ENCODE measurements at places on chromosomes 3 and 15. TPM values are rescaled to one million over a fixed set of nuclear protein-coding genes. Genes with fewer than 3 reads are reported as not detected.

IQGAP1 gene
- total RNA-seq: 36.1 TPM

CCDC71 gene
- total RNA-seq: 11.8 TPM

TMCO5A gene
- not detected for total RNA-seq

SCN5A gene
- total RNA-seq: 221 TPM

EIF4E3 gene
- total RNA-seq: 49.0 TPM

P2RY14 gene
- total RNA-seq: 5.8 TPM

MAP2K1 gene
- 39.3 TPM for total RNA-seq

IGDCC3 gene
- total RNA-seq: not detected

ACP3 gene
- 1.6 TPM for total RNA-seq

KLF15 gene
- total RNA-seq: 10.5 TPM

DNA sequence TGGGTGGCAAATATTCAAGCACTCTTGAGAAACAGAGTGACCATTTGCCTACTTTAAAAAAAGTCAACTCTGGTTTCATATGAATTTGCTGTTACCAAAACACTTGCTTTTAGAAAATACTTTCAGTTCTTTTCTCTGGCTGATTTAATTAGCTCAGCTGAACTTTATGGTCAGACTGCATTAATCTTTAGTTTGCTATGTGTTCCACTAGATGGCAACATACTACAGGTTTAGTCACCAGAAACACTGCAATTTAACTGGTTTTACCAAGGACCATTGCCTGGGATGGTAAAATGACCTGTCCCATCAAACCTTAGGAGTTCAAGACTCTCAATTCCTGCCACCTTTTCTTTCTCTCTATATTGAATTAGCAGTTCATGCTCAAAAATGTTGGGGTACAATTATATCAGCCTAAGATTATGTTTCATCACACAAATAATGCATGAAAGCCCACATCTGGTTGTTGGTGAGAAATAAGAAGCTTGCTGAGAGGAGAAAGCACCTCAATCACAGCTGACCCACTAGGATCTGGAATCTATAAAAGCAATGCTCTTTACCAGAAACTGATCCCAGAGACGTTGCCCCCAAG, 14.2 kb downstream of the EIF4E3 start:
- DNase-seq: no peak

- DNase-seq: no peak
Measured at GRCh38 chr15:71448688-71449114, 333.4 kb downstream of the THSD4 start.

DNA sequence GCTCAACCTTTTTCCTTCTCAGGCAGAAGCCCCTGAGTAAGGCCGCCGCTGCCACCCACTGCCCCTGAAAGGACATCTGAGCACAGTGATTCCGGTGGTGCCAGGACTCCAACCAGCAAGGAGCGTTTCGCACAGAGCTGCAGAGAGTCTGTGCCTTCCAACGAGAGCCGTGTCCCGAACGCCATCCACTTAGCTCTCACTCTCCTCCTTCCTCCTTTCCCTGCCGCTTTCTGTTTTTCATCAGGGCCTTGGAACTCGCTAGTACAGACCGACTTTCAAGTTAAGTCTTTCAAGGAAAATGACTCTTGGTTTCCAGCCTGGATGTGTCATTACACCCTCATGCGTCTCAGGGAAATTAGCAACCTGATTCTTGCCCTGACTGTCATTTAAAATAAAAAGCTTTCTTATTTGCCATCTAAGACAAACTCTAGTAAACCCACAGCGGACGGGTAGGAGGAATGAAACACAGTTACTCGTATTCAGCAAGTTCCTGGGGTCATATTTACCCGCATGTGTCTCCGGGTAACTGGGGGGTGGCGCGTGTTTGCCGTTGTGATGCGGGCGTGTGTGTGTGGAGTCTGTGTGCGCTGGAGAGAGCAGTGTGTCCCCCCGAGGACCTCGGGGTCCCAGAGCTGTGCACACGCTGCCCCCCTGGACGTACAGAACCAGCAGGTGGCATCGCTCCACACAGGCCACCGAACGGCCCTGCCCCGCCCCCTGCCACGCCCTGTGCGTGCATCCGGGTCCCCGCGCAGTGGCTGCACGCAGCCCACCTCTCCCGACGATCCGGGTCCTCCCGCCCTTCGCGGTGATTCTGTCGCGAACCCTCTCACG, 30.4 kb upstream of the ALDH1A3 start:
- DNase-seq: no peak

DNA sequence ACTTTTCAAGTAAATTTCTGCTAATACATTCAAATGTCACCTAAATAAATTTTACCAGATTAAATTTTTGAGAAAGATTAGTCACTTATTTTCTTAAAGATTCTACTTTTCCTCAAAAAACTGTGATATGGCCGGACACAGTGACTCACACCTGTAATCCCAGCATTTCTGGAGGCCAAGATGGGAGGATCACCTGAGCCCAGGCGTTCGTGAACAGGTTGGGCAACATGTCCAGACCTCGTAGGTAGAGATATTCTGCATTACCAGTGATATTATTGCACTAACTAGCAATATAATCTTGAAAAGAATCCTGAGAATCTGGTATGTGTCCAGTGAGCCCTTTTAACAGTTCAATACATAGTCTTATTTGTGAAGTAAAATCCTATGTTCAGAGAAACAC, 61.7 kb downstream of the CBLB start:
- DNase-seq: no peak

DNA sequence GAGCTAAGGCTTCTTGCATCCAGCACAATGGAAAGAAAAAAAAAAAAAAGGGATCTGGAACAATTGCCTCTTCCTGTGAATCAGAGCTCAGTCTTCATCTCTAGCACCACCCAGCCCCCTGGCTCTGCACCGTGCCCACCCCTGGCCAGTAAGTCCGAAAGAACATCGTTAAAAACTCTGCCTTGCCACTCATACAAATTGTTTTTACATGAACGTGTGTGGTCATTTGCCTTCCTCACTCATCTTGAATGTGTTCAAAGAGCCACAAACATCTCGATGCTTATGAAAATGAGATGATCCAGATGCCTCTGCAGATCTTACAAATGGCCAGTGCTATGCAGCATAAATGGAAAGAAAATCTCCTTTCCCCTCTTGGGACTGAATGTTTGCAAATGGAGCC, 400.0 kb upstream of the PPP2R3A start:
- DNase-seq: no peak

- no peak for DNase-seq
Measured at GRCh38 chr3:111762537-111762936, 96.5 kb upstream of the PHLDB2 start.

DNA sequence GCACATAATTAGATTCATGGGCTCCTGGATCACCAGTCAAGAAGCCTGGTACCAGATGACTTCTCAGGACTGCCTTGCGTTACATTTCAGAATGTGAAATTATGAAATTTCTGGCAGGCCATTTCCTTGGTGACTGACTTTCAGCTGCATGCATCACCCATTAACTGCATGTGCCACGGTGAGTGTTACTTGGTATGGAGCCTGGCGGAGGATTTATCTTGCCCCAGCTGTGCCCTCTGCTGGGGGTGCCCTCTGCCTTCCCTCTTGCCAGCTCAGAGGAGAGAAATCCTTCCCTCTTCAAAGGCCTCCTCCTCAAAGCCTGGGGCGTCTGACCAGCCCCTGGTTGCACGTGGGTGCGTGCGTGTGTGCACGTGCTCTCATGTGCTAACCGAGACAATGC, 57.7 kb upstream of the CTSH start:
- peak; percentile 61 for DNase-seq

- no peak for DNase-seq
Measured at GRCh38 chr15:67406257-67406861, 114.6 kb upstream of the C15orf61 start.

DNA sequence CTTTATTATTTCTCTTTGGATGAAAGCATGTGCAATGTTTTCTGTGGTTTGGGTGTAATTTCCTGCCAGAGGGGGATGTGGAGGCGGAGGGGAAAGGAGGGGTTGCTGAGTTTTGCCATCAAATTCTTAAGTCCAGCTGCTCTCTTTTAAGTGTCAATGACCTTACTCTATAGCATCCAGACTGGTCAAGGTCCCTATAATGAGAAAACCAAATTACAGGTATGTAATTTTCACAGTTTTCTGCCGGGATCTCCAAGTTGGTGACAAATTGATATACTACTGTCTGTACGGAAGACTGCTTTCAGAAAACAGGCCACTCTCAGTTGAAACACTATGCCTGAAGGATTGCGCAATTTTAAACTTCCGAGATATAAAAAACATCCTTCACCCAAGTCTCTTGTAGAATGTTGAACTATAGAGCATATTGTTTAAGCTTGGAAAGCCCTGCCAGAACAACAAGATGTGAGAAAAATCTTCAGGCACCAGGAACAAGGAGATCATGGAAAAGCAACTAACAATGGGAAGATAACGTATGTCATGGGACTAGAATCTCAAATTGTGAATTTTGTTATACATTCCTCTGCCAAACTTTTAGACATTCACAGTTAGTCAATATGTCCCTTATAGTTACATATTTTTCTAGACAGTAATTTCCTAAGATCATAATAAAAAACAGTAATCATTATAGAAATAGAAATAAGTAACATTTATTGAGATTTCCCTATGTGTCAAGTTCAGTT, 300.7 kb upstream of the SATB1 start:
- no peak for DNase-seq

GRCh38 chr3:170323331-170323730, 34.2 kb upstream of the SKIL start:
- DNase-seq: no peak

- DNase-seq: no peak
Measured at GRCh38 chr15:58322253-58322652, 109.5 kb upstream of the LIPC start.
